ENCODE measurements at places on chromosomes 4 and X.

DNA sequence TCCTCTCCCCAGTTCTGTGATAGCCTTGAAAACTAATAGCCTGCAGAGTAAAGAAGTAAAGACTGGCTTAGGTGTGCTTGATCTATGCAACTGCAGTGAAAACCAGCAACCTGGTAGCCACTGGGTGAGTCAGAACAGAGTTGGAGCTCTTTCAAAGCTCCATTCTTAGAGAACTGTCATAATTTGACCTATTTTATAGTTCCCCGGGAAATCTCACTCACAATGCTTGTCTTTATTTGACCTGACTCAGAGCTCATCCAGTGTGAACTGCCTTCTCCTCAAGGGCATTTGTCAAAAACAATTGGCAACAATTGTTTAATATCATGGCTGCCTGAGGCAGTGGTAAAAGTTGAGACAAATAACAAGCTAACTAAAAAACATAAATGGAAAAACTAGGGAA, 213.0 kb upstream of the NHS start:
- no peak for DNase-seq

DNA sequence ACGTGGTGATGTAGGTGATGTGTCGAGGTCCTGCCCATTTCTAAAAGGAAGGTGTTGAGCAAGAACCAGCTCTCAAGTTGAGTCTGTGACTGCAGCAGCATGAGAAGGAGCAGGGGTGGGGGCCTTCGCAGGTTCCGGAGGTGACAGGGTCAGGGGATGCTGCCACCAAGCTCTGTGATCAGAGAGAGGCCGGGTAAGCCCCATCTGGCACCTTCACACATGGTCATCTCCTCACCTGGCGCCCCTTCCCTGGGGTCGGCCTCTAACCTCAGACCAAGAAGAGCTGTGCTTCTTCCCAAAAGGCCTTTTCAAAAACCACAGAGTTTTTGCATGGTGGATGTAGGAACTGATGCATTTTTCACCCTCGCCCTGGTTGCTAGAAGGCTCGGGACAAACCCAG, 137.6 kb downstream of the CPZ start:
- no peak for DNase-seq

DNA sequence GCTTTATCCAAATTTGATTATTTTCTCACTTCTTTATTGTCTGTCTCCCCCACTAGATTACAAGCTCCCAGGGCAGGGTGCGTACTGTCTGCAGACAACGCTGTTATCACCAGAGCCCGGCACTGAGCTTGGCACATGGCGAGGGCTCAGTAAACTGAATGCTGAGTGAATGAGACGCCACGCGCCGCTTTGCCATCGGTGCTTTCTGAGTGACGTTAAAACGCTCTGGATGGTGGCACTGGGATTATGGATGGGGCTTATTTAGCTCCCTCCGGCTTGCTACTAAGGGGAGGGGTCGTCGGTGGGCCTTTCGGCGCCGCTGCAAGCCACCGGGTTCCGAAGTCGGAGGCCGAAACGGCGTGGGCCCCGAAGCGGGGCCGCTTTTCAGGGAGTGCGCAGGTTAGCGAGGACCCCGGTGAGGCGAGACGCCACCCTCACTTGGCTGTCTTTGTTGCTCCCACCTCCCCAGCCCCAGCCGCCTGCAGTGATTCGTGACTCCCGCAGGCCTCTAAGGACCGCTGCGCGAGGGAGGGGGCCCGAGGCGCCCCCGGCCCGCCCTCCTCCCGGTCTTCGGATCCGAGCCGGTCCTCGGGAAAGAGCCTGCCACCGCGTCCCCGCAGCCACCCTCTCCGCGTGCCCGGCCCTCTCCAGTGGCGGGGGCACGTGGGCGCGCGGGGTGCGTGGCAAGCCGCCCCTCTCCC, 569 bp upstream of the FHL1 start:
- DNase-seq, result peak; percentile 20

GRCh38 chr4:59175617-59176016, 2024.5 kb upstream of the ADGRL3 start:
- no peak for DNase-seq

GRCh38 chr4:30380404-30380998, 339.7 kb upstream of the PCDH7 start:
- no peak for DNase-seq

- no peak for DNase-seq
Observed at GRCh38 chrX:66408507-66408906, 230.4 kb downstream of the EDA2R start.

- DNase-seq, result no peak
Observed at GRCh38 chrX:155211208-155211607, 5.1 kb upstream of the VBP1 start.

DNA sequence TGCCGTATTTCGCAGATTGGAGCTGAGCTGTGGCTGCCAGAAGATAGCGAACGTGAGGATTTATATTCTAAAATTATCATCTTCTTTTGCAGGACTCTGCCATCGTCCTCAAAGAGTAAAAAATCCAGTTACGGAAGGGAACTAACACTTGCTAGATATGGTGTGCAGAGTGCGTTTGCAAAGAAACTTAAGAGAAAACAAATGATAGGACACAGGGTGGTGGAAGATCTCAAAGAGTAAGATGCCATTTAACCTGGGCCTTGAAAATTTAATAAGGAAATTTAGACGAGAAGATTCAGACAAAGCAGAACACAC, 566 bp downstream of the LARP7 start:
- no peak for DNase-seq

DNA sequence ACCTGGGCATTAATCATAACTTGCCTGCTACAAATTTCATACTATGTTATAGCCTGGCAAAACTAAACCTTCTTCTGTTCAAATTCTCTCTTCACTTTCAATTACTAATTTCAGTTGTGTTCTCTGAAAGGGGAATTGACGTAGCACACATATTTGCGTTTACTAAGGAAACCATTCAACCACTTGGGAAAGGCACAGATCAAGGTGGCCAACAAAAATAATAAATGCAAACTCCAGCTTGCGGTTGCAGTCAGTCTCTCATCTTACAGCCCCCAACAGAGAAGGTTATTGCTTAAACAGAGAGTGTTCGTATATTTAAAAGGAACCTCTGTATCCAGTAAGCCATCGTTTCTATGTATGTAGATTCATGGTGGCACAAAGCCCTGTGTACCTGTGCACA, 4.0 kb downstream of the SRPX start:
- DNase-seq, result no peak

DNA sequence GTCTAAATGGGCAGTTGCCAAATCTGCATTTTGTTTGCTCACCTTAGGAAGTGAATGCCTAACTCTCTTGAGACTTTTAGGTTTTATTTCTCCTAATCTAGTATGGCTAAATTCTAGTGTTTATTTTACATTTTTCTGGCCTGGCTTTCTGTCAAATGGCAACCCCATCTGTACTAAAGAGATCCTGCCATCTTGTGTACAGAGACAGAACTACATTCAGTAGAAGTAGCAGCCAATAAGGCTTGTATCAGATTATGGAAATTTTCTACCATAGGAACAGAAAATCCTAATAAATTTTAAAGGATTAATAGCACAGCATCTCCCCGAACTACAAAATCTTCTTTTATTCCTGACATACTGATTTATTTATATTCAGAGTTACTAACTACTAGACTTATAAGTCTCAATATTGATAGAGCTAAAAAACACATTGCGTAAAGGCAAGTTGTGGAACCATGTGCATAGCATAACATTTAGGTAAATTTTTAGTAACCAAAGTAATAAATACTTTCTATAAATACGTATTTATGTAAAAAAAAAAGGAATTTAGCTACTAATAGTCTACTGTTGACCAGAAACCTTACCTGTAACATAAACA, 45.5 kb downstream of the TMEM144 start:
- DNase-seq, result no peak

- DNase-seq, result no peak
Observed at GRCh38 chrX:25968920-25969319, 169.2 kb upstream of the MAGEB18 start.

DNA sequence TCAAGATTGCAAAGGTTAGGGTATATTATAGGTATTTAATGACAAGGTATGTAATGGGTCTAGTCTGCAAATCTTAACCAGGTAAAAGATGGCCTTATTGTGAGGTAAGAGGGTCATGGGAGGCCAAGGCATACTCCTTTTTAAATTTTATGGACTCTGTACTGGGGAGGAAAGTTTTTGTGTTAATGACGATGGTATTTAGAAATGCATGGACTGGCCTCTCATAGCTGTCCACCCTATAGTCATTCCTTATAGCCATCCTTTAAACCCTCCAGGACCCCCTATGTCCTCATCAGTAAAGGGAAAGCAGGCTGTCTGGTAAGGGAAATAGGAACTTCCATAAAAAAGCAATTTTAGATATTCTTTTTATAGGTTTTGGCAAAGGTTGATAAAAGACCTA, 1.5 kb downstream of the AIMP1 start:
- no peak for DNase-seq

- peak; percentile 10 for DNase-seq
Observed at GRCh38 chr4:6019316-6020263, 1.4 kb upstream of the C4orf50 start.

GRCh38 chr4:151729731-151730559, 30.9 kb downstream of the GATB start:
- no peak for DNase-seq

GRCh38 chr4:76198411-76199237, 15.0 kb downstream of the SCARB2 start:
- peak; percentile 11 for DNase-seq

DNA sequence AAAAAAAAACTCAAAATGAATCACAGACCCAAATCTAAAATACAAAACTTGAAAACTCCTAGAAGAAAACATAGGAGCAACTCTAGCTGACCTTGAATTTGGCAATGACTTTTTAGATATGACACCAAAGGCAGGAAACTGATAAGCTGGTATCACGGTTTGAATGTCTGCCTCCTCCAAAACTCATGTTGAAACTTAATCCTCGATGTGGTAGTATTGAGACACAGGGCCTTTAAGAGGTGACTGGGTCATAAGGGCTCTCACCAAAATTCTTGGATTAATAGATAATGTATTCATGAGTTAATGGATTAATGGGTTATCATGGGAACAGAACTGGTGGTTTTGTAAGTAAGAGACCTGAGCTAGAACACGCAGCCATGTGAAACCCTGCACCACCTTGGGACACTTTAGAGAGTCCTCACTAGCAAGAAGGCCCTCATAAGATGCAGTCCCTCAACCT, 40.5 kb downstream of the FRYL start:
- DNase-seq, result no peak

- DNase-seq, result no peak
Observed at GRCh38 chr4:94934864-94935263, 177.1 kb downstream of the BMPR1B start.

- DNase-seq, result no peak
Observed at GRCh38 chr4:162782778-162783525, 383.7 kb downstream of the NAF1 start.

DNA sequence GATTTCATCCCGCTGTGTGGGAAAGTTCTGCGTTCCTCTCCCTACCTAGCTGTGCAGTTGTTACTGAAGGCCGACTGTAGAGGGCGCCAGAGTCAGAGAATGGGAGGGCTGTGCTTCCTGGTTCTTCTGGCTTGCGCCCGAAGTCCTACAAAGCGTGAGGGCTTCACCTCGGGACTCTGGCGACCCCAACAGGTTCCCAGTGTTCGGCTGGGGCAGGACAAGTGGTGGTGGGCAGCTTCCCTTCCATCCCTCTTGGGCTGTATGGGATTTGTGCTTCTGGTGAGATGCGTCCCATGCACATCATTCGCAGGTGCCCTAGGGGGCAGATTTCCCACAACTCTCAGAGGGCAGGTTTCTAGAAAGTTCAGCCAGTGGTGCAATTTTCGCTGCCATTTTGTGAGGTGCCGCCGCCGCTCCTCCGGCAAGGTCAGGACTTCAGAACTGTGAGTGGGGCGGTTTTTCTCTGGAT, 27.3 kb downstream of the CT45A1 start:
- peak; percentile 16 for DNase-seq

DNA sequence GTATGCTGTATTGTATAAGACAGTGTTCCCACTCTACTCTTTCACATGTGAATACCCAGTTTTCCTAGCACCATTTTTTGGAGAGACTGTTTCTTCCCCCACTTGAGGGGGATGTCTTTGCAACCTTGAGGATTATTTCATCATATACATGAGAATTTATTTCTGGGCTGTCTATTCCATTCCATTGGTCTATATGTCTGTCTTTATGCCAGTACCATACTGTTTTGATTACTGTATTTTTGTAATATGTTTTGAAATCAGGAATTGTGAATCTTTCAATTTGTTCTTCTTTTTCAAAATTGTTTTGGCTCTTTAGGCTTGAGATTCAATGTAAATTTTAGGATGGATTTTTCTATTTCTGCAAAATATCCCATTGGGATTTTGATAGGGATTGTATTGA, 15.8 kb upstream of the LHFPL1 start:
- no peak for DNase-seq

GRCh38 chr4:5134620-5135019, 83.3 kb downstream of the STK32B start:
- no peak for DNase-seq

- no peak for DNase-seq
Observed at GRCh38 chr4:165351359-165352130, 24.1 kb downstream of the MSMO1 start.

- no peak for DNase-seq
Observed at GRCh38 chrX:9663216-9663615, 102.4 kb downstream of the GPR143 start.

DNA sequence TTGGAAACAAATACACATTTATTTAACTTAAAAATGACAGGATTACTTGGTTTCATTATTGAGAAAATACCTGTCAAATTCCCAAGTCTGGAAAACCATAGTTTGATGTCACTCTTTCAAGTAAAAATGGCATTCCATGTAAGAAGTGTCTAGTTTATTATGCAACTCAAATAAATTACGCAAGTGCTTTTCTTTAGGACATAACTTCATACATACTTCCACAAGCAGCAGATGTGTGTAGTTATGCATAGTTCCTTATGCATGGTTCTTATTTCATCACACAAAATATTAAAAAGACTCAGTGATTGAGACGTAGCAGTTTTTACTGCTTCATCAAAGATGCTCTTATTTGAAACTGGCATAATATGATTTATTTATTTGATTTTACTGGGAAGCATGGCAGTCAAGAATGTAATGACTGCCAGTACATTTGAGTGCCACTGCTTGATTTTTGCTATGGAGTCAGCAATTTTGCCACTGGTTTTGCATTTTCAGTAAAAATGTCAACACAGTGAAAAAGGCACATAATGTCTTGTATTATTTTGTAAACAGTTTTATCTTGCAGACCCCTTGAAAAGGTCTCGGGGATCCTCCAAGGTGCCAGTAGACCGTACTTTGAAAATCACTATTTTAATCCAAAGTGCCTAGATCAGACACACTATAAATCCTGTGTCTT, 62.1 kb downstream of the CLCN3 start:
- DNase-seq, result no peak

DNA sequence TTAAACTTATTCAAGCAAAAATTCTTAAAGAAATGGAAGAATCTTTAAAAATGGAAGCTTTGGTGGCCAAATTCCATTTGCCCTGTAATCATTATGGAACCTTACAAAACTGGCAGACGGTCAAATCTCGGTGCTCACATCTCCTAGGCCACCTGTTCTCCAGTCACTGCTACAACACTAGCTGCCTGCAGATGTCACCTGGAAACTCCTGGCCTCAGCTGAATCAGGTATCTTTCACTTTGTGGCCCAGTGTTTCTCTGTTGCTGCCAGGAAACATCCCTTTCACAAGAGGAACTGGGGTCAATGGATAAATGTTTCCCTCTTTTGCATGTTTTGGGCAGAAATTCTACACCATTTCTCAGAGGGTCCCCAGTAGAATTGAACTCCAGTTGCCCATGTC, 4.2 kb upstream of the CXCL3 start:
- DNase-seq, result no peak

- no peak for DNase-seq
Observed at GRCh38 chr4:181670506-181670905, 572.7 kb upstream of the TENM3 start.

Measured in activated CD4-positive, alpha-beta T cell treated with anti-CD3 and anti-CD28 coated beads for 4 hours (primary cell).